Pulmonary artery endothelial cell (primary cell): ENCODE measurements at places on chromosomes 1 and 21. TPM values are rescaled to one million over a fixed set of nuclear protein-coding genes. Genes with fewer than 3 reads are reported as not detected.

VANGL2 gene
- not detected in 2 replicates for total RNA-seq

ITLN2 gene
- total RNA-seq, result not detected in 2 replicates

MROH7 gene
- total RNA-seq, result not detected in 2 replicates

SLC9A1 gene
- total RNA-seq, result 8.2 and 8.9 TPM in 2 replicates

MCOLN2 gene
- 0.13 and 0.18 TPM in 2 replicates for total RNA-seq

IL6R gene
- total RNA-seq, result 5.7 and 10.8 TPM in 2 replicates

DNA sequence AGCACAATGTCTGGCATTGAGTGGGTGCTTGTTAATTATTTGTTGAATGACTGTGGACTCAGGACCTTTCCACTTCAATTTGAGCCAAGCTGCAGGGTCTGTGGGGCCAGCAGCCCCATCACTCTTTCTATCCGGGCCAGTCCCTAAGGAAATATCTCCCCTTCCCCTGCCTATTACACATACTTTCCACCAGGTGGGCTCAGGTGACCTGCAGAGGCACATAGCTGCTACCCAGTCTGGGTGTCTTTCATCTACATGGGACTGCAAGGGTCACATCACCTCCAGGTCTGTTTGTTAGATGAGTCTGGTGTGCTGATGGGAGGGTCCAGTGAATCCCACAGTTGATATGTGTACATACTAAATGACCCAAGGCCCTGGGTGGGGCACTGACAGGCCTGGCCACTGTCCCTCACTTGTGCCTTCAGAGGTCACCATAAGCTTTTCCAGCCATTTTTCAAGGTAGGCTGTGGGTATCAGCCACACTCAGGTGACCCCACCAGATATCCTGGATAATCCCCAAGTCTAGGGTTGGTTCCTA is 59.5 kb upstream of the KDM4A start:
- no peak for DNase-seq

DNA sequence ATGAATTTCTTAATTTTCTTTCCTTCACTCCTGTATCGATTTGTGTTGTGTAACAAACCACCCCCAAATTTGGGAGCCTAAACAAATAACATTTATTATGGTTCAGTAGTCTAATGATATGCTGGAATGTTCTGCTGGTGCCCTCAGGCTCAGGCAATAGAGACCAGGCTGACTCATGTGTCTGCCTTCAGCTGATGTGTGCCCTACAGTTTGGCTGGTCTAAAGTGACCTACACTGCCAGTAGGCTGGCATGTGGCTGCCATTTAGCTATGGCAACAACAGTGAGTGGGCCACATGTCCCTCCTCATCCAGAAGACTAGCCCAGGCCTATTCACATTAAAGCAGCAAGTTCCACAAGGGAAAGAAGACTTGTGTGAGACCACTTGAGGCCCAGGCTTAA is 115.8 kb downstream of the PTPRC start:
- no peak for DNase-seq

GRCh38 chr21:39282911-39283310 is 30.5 kb downstream of the BRWD1 start:
- DNase-seq, result no peak

DNA sequence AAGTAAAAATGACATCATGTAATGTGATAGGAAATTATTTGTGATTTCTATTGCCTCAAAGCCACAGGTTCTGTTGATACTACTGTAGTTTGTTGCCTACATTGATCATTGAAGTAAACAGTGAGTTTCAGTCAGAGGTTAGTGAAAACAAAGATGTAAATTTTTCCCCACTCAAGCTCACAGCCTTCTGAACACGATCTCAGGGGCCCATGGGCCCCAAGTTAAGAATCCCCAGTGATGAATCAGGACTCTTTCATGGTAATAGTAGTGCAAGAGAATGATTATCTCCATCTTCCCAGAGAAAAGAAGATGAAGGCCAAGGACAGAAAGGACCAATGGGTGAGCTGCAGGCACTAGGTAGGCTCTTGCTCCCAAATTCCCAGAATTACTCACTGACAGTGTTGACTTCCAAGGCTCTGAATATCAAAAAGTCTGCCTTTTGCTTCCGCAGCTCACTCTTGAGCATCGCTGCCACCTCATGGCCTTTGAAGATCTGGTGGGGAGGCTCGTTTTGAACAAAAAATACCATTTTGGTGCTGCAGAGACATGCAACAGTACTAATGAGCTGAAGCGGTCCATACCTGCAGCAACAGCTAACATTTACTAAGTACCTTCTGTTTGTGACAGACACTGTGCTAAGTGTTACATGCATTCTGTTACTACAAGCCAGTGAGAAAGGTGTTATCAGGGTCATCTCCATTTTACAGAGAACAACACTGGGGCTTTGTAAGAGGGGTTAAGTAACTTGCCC is 113.3 kb downstream of the KIAA0319L start:
- no peak for DNase-seq

DNA sequence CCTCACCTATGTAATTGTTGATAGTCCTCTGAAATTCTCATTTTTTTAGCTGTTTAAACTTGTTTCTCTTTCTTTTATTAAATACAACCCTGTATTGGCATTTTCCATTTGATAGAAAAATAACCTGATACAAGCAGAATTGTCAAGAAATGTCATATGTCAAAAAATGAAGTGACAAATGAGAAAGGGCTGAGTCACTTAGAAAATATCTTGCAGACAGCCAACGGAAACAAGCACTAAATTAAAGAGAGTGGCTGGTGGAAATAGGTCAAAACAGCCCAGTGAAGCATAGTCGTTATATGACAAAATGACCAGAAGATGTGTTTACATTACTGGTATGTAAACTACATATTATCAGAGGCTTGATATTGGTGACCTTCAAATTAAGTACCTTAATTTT is 484.4 kb downstream of the PLA2G4A start:
- no peak for DNase-seq

GRCh38 chr21:31514598-31514997 is 144.9 kb upstream of the SOD1 start:
- DNase-seq, result no peak

DNA sequence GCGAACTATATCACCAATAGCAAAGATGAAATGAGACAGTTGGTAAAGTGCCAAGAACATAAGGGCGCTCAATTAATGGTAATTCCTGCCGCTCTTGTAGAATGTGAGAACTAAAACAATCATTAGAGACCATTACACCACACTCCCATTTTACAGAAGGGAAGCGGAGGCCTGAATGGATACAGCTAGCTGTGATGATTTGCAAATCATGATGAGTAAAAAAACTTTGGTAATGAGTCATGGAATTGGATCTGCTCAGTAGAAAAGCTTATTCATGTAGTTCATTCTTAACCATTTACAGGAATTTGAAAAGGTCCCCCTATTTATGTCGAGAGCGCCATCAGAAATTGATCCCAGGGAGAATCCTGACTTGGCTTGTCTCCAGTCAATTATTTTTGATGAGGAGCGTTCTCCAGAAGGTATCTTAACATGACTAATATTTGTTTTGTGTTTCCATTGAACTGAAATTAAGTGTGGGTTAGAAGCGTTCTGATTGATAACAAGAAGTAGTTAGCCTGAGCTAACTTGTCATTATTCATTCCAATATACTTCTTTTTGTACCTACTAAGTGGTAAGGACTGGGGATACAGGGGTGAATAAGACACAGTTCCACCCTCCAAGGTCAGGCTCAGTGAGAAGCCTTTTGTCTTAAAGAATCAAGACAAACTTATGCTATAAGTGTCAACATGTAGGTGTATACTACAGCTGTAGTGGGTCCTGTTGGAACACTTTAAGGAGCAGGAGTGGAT is 812 bp downstream of the TTC4 start:
- no peak for DNase-seq

- no peak for DNase-seq
Observed at GRCh38 chr1:47524272-47524671, 86.4 kb downstream of the FOXD2 start.

DNA sequence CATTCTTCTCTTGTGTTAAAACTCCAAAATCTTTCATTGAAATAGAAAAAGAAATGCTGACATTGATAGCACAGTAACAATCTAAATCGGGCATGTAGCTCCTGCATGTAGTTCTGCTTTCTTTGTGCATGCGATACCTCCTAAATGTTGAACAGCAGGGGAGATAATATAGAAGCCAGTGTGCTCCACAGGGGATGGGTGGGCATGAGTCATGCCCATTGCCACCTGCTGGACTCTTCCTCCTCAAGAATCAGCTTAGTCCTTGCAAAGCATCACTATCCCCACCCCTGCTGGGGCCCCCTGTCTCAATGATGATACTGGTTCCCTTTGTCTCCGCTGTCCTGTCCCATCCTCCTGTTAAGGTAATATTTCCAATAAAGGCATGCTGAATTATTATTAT is 203.0 kb downstream of the RWDD3 start:
- no peak for DNase-seq

GRCh38 chr1:71080230-71080738 is 551 bp downstream of the ZRANB2 start:
- DNase-seq, result no peak

DNA sequence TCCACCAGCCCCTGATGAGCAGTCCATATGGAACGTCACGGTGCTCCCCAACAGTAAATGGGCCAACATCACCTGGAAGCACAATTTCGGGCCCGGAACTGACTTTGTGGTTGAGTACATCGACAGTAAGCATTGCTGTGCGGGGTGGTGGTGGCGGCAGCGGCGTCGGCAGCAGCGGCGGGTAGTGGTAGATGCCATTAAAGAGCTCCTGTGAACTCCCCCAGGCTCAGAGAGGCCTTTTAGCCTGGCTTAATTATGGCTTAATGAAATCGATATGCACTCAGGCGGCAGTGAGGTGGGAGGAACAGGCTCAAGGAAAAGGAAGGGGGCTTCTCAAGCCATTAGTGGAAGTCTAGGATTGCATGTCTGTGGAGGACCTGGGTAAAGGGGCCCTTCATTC is 41.9 kb upstream of the CNTN2 start:
- DNase-seq, result no peak

- no peak for DNase-seq
Observed at GRCh38 chr1:225769687-225770086, 7.9 kb upstream of the SRP9 start.

DNA sequence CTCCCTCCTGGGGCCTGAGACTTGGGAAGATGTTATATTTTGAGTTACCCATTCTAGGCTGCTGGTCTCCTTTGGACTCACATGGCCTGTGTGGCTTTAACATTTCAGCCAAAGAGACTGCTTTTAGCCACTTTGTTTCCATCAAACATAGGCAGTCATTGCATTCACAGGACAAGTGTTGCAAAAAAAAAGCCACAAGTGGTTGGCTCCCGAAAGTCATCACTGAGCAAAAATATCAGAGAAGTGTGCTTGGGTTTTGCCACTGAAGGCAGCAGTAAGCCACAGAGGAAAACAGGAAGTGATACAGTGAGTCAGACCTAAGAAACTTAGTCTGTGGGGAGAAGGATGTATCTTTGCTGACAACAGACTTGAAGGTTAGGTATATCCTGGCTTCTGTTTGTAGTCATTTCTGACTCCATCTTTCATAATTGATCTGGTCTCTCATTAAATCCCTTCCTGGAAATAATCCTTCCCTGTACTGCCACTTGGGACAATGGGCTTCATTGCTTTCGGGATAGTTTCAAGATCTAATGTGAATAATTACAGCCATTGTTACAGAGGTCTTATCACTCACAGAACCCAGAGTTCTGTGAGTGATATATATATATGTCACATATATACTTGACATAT is 80.9 kb downstream of the COLGALT2 start:
- DNase-seq, result peak; percentile 50
